ENCODE measurements at places on chromosomes 11 and 22.

- no peak for DNase-seq
Observed at GRCh38 chr11:23563591-23563990, 703.3 kb upstream of the CCDC179 start.

- DNase-seq = no peak
Observed at GRCh38 chr22:30321461-30321860, 5.3 kb downstream of the TBC1D10A start.

DNA sequence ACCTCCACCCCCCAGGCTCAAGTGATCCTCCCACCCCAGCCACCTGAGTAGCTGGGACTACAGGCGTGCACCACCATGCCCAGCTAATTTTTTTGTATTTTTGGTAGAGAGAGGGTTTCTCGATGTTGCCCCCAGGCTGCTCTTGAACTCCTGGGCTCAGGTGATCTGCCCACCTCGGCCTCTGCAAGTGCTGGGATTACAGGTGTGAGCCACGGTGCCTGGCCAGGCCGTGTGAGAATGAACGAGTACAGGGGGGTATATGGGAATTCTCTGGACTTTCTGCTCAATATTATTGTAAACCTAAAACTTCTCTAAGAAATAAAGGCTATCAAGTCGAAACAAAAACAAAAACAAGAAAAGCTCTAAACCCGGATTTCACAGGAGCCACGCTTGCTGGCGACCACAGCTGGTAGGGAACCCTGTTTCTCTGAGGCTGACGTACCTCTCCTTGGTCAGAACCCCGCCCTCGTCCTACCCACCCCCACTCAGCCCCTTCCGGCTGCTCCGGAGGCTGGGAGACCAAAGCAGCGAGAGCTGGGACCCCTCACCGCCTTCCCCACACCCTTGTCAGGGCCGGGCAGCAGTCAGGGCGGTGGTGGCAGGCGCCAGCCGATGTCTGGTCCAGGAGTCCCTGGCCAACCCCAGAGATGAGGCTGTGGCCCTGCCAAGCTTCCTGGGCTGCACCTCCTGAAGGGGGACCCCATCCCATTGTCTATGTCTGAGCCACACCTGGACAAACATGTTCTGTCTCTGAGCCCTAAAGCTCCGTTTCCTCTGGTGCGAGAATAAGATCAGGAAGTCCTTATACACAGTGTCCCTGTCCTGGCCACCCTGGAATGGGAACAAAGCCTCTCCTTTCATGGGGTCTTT is 52.1 kb downstream of the LINC01488 start:
- no peak for DNase-seq

GRCh38 chr22:40328546-40329456 is 17.5 kb upstream of the ADSL start:
- DNase-seq = no peak

GRCh38 chr11:108170184-108170583 is 48.8 kb downstream of the ACAT1 start:
- DNase-seq = no peak

- no peak for DNase-seq
Observed at GRCh38 chr11:128207861-128208321, 379.5 kb downstream of the ETS1 start.

DNA sequence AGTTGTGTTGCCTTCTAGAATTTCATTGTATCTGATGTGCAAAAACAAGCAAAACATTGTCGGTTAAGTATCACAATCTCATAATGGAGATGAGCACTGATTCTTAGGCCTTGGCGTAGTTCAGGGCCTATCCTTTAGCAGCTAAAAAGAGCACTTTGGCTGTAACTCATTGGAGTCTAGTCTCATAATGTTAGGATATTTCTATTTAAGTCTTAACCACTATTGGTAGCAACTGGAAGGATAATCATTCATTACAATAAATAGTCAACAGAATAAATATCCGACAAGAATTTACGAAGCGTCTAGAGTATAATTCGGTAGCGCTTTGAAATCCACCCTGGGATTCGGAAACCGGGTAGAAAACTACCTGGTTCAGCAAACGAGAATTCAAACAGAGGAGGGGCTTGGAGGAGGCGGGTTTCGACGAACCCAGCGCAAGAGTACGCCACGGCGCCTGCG is 461 bp upstream of the EED start:
- peak; percentile 89 for DNase-seq

- DNase-seq = peak; percentile 30
Observed at GRCh38 chr11:43924112-43924855, 18.2 kb upstream of the C11orf96 start.

- no peak for DNase-seq
Observed at GRCh38 chr11:46616551-46617133, 385 bp downstream of the HARBI1 start.
